Spinal cord (tissue), 10 donors: ENCODE measurements at places on chromosomes 7 and 10. TPM values are rescaled to one million over a fixed set of nuclear protein-coding genes. Genes with fewer than 3 reads are reported as not detected.

GRCh38 chr7:43864126-43864525, 5.2 kb downstream of the MRPS24 start:
- H3K27ac ChIP-seq: no peak overlapping the region
- peaks cover 16% of the 10 kb centered on the region for H3K36me3 ChIP-seq
- no peak for DNase-seq
- H3K4me1 ChIP-seq: peaks cover 3% of the 10 kb centered on the region
- no peaks in the 10 kb centered on the region for H3K27me3 ChIP-seq

- no peak overlapping the region for H3K4me3 ChIP-seq
- H3K36me3 ChIP-seq: no peaks in the 10 kb centered on the region
- H3K27ac ChIP-seq: no peak overlapping the region
- no peaks in the 10 kb centered on the region for H3K4me1 ChIP-seq
Measured at GRCh38 chr10:8897769-8898168, 843.3 kb downstream of the GATA3 start.

- H3K36me3 ChIP-seq: no peaks in the 10 kb centered on the region
- peak; percentile 26 for DNase-seq
- H3K27me3 ChIP-seq: no peaks in the 10 kb centered on the region
- no peak overlapping the region for H3K4me3 ChIP-seq
- H3K27ac ChIP-seq: no peak overlapping the region
Measured at GRCh38 chr10:45249978-45250693, 65.3 kb downstream of the OR13A1 start.

Gene PLXDC2
- 80.9 TPM for total RNA-seq

Gene OR2A5
- total RNA-seq: not detected

- DNase-seq: no peak
- no peak overlapping the region for H3K4me3 ChIP-seq
- H3K36me3 ChIP-seq: peaks cover 58% of the 10 kb centered on the region
Measured at GRCh38 chr7:135183478-135183877, 13.0 kb upstream of the CYREN start.

DNA sequence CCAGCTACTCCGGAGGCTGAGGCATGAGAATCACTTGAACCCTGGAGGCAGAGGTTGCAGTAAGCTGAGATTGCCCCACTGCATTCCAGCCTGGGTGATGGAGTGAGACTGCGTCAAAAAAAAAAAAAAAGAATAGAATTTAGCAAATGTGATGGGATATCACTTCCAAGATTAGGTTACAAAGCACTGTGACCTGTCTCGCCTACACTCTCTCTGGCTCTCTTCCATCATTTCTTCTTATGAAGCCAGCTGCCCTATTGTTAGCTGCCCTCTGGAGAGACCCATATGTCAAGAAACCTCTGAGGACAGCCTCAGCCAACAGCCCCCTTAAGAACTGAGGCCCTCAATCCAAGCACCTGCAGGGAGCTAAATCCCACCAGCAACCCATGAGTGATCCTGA, 28.2 kb downstream of the ARHGAP21 start:
- H3K27ac ChIP-seq: no peak overlapping the region
- DNase-seq: no peak
- H3K36me3 ChIP-seq: no peaks in the 10 kb centered on the region
- no peaks in the 10 kb centered on the region for H3K4me1 ChIP-seq
